Endodermal cell (in vitro differentiated cells): ENCODE measurements at places on chromosomes 7 and 10. TPM values are rescaled to one million over a fixed set of nuclear protein-coding genes. Genes with fewer than 3 reads are reported as not detected.
A peak's percentile ranks its signal among the peaks of the same experiment; 100 is the strongest.

GRCh38 chr10:36441557-36441956, 683.8 kb upstream of the ANKRD30A start:
- peak; percentile 57 for DNase-seq

GRCh38 chr7:29572558-29572957, 8.9 kb downstream of the PRR15 start:
- DNase-seq, result no peak

DNA sequence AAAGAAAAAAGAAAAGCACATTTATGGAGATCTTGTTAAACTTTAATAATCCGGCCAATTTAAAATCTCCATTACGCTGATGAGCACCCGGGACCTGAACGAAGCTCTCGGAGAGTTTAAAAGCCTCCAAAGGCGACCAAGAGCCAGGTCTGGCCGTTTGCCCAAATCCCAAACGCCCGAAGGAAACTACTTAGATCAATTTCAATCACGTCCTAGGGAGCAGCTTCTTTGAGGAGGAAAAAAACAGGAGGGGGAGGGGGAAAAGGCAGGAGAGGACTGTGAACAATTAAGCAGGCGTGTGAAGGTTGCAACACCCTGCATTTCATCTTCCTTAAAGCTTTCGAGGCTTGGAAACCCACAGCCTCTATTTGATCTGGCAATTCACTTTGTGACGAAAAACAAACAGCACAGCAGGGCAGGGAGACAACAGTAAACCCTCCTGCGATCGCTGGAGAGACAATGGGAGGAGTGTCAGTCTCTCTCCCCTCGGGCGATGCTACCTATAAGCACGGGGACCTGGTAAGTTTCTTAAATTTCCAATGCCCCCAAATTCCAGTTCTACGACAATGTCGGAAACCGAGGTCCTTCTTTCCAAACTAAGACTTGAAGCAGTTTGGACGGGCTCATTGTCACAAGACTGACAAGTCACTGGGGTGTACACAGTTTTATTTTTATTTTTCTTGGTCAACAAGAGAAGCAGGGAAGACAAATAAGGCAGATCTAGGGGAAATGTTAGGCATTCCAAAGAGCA, 1.2 kb downstream of the KLF6 start:
- DNase-seq, result peak; percentile 82

DNA sequence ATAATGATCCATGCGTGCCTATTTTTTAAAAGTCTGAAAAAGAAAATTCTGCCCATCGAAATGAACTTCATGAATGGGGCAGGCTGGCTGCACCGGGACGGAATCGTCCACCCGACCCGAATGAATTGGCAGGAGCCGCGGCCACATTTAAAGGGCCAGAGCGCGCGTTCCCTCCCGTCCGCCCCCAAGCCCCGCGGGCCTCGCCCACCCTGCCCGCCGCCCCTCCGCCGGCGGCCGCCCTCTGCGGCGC, 319 bp upstream of the GATA3 start:
- DNase-seq, result no peak

- DNase-seq, result no peak
These were observed 152.5 kb upstream of the PHF14 start for GRCh38 chr7:10821156-10821555.

DNA sequence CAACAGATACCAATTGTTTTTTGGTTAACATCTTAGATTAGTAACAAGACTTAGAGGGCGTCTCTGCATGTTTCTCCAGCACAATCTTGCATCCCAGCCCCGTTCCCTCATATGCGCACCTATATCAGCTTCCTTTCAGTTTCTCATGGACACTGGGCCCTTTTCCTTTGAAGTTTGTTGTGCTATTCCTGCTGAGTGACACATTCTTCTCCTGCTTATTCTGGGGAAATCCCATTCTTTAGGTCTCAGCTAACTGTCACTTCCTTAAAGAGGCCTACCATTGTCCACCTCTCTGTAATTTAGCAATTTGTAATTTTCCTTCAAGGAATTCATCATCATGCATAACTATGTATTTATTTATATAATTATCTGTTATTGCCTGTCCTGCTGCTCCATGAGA, 110.3 kb upstream of the STEAP1B start:
- no peak for DNase-seq

GRCh38 chr10:33416209-33416608, 81.7 kb upstream of the NRP1 start:
- DNase-seq, result no peak

GRCh38 chr10:12448729-12449391, 99.5 kb downstream of the CAMK1D start:
- no peak for DNase-seq

The ODAD2 gene
- total RNA-seq, result 11.2 and 12.0 TPM in 2 replicates

The SPDYE9 gene
- not detected in 2 replicates for total RNA-seq
